CD4-positive, alpha-beta T cell treated with Interleukin-10 for 1 hour (primary cell): ENCODE measurements at places on chromosomes 7 and 10.

DNA sequence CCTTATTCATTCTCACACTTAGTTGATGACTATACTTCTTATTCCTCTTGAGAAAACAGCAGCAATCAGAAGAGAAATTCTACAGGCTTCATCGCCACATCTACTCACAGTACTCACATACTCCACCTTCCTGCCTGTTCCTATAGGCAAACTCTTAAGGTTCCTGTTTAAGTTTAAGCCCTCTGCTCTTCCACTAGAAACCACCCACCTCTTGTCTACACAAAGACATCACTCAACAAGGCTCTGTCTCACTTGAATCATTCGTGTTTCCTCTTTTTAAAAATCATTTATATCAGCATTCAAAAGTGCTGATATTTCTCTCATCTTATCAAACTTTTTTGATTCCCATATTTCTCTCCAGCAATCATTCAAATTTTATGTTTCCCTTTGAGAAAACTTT is 85.5 kb upstream of the ADO start:
- DNase-seq: no peak

GRCh38 chr10:29142516-29143314 is 146.2 kb upstream of the LYZL1 start:
- DNase-seq: no peak

DNA sequence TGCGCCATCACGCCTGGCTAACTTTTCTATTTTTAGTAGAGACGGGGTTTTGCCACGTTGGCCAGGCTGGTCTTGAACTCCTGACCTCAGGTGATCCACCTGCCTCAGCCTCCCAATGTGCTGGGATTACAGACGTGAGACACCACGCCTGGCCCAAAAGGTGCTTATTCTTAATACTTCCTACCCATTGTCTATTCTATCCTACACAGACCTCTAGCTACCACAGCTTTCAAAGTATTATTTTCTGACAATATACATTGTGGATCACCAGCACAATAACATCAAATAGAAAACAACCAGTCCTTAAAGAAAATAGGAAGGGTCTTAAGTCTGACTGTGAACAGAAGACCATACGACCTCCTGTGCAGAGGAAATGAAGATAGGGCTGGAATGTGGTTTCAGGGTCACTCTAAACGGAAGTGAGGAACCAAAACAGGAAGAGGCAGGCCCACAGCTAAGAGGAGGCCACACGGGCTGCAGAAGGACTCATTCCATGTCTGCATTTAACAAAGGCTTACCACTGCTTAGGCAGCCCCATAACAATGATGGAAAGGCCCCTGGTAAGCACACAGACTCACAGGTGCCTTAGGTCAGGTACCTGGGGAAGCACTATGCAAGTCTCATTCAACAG is 115.2 kb downstream of the ZFAND4 start:
- peak; percentile 29 for DNase-seq

DNA sequence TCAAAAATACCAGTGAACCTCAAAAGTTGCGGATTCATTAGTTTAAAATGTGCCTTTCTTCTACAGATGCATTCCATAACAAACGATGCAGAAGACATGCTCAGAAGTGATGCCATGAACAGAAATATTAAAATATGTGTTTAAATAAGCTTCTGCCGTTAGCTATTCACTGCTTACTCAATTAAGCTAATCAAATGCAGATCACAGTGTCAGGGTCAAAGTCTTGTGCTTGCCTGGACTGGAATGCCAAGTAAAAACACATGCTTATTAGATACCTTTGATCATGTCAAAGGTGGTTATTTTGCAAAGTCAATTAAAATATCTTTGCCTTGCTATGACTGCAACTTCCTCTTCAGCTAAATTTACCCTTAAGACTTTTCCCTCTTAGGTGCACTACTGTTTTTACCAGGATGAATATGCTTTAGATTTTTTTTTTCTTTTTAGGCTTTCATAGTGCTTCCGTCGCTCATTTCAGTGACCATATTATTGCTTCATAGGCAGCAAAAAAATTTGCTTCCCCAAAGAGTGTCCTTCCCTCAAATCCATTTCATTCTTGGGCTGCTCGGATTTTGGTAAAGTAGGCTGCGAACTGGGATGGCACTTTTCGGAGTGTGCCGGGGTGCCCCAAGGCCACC is 905 bp downstream of the ASB13 start:
- DNase-seq: no peak

DNA sequence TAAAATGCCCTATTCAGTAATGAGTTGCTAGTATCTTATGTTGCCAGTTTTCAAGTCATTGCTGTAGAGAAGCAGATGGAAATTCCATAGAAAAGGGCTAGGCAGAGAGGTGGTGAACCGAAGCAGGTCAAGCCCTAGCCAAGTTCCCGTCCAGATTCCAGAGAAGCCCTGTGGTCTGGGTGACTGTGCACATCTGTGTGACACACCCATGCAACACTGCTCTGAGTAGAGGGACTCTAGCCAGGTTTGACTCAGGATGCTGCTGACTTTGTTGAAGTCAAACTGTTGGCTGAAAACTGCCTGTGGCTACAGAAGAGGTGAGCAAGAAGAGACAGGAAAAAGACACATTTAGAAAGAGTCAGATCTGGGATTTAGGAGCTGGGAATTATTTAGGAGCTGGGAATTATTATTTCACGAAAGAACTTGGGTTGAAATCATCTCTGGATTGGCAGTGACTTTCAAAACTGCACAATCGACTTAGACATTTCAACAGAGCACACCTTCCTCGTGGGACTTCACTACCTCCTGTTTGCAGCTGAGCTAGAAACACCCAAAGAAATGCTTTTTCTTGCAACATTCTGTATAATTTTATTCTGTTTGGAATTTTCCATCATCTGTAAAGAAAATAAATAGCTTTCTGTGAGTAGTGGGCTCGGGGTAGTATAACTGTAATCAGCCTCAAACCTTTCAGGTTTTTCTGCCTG is 149.1 kb upstream of the PRKCQ start:
- DNase-seq: no peak

GRCh38 chr10:62388328-62388727 is 14.2 kb downstream of the ZNF365 start:
- no peak for DNase-seq

- DNase-seq: no peak
Observed at GRCh38 chr7:108376206-108376605, 80.0 kb downstream of the NRCAM start.

DNA sequence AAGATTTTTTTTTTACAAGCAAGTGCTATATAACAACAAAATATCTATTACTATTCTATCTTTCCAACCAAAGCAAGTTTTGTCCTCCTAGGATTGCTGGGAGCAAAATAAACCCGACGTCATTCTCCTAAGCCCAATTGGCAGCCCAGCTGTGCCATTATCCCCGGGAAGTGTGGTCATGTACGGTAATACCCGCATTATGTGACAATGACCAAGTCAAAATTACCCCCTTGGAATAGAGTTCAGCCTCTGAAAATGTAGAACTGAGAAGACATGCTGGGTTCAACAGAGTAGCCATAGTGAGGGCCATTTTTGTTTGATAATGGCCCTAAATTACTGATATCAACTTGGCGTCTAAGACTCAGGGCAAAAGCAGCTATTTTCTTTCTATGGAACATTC is 215.5 kb downstream of the LRRTM3 start:
- DNase-seq: no peak

DNA sequence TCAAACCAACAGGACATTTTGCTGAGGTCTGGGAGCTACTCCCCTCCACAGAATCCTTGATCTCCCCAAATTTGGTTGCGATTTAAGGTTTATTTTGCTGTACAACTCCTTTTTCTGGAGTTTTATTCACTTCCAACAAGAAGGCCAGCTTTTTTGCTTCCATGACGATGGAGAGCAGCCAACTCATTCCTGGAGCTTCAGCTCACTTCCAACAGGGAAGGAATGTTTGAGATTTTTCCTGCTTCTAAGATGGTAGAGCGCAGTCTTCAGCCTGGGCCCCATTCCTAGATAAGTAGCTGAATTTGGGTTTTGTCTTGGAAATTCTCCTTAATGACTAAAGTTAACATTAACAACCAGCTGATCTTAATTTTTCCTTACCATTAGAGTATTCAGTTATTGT is 30.9 kb upstream of the CREB3L2 start:
- DNase-seq: no peak

- no peak for DNase-seq
Observed at GRCh38 chr7:130162196-130162595, 43.0 kb downstream of the TMEM209 start.

GRCh38 chr10:79209340-79209739 is 137.9 kb upstream of the PPIF start:
- no peak for DNase-seq

DNA sequence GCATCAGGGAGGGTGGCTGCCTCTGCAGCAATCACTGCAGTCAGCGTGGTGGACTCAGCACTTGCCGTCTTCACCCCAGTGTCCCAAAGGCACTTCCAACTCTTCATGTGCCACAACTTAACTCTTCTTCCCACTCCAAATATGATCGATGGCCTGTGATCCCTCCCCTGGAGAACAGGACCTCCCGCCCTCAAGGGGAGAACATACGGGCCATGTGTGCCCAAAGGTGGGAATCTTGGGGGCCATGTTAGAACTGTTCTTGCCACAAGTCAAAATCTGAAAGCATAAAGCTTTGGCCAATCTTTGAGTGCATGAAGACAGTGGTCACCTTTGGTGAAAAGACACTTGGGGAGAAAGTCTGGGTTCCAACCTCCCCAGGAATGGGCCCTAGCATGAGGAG is 368.5 kb upstream of the MGMT start:
- no peak for DNase-seq

DNA sequence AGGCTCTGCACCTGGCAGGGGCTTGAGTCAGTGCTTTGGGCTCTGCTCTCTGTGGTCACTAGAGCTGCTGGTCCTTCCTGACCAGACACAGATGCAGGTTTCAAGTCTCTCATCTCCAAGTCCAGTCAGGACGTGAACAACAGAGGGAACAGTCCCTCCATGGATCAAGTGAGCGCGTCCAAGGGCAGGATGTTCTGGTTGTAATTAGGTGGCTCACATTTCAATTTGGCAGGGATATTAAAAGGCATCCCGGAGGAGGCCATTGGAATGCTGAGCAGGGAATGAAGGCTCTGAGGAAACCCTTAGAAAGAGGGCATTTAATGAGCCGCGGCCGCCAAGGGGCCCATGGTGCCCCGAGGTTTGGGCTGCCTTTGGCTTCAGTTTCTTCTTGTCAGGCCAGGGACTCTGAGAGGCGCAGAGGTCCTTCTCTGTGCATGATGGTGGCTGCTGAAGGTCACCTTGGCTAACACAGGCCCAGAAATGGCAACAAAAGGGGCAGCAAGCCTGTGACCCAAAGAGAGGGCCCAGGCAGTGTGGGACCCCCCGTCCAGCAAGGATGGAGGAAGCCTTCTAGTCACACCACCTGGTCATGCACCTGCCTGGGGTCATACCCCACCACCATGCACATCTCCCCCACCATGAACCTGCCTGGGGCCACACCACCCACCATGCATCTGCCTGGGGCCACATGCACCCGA is 30.7 kb upstream of the INPP5A start:
- DNase-seq: no peak

DNA sequence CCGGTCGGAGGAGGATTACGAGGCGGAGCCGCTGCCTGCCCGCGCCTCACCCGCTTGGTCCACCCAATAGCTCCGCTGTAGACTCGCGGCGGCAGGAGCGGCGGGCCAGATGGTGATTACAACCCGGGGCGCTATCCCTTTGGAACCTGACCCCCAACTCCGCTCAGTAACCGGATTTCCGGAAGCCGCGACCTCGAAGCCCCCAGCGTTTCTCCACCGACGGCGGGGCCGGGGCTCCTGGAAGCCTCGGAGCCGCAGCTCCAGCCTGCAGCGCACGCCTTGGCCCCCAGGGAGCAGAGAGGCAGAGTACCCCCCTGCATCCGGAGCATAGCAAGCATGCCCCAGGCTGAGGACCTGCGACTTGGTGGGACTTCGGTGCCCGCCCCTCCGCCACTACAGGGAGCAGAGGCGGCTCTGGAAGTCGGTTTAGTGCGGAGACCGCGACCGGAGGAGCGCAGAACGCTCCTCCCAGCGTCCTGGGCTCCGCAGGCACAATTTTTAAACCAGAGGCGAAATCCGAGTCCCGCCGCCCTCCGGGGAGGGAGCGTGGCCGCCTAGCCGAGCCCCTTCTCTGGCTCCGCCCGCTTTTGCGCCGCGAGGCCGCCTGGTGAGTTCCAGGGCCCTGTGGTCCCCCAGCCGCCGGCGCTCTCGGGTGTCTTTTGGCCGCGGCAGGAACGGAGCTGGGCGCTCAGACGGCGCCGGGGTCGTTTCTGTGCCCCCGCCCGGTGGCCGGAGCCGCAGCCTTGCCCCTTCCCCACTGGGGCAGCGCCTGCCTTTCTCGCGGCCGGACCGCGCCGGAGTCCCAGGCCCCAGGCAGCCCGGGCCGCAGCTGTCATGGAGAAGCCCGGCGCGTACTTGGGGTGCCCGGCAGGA is 28.2 kb upstream of the BMS1 start:
- peak; percentile 25 for DNase-seq

DNA sequence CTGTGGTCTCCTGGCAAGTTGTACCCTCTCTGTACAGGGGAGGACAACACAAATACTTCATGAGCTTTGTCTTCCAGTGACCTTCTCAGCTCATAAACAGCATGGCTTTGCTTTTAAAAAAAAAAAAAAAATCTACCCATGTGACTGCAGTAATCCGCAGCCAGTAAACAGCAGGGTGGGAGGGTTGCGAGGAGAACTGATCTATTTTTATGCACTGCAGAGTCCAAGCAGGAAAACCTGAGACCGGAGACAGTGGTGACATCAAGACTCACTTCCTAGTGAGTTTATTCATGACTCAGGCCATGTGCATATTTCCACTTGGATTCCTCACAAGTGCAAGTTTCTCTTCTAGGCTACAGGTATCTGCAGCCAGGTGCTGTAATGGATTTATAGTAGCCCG is 127.9 kb downstream of the NRF1 start:
- no peak for DNase-seq

GRCh38 chr10:62454687-62455397 is 80.7 kb downstream of the ZNF365 start:
- DNase-seq: no peak

- no peak for DNase-seq
Observed at GRCh38 chr7:77266291-77266794, 66.7 kb upstream of the FGL2 start.

DNA sequence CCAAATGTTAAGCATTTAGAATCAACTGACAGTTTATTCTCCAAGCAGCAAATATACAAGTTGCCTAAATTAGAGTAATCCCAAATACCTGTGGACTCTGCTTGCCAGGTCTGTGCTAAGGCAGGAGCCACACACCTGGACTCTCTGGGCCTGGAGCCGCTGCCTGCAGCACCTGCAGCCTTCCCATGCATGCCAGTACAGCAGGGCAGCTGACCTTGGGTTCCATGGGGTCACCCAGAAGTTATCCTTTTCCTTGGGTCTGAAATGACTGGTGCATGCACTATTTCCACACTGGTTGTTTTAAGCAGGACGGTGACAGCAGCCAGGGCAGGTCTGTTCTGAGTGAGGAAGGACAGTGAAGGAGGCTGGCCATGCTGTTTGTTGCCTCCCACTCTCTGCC is 573.2 kb downstream of the GLRX3 start:
- no peak for DNase-seq

GRCh38 chr7:95589031-95589430 is 7.3 kb downstream of the PDK4 start:
- DNase-seq: no peak
